Cardiac muscle cell (in vitro differentiated cells and primary cell): ENCODE measurements at places on chromosomes 1 and 21. TPM values are rescaled to one million over a fixed set of nuclear protein-coding genes. Genes with fewer than 3 reads are reported as not detected.

DNA sequence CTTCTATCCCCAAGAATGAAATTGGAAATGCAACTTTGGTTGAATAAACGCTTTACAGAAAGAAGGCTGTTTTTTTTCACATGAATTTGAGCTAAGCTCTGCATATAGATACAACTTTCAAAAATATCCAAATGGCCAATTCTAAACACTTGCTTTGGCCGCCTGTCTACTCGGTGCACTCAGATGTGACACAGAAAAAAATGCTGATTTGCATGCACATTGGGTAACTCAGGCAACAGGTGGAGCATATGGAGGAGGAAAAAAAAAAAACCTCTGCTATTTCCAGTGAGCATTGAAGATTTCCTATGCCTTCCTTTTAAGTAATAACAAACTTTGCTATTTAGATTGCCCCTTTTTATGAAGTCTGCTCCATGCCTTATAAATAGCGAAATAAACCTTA, 262.5 kb downstream of the GRIK1 start:
- H3K27ac ChIP-seq: no peak overlapping the region
- no peaks in the 10 kb centered on the region for H3K27me3 ChIP-seq
- H3K4me3 ChIP-seq: no peak overlapping the region
- DNase-seq: no peak

DNA sequence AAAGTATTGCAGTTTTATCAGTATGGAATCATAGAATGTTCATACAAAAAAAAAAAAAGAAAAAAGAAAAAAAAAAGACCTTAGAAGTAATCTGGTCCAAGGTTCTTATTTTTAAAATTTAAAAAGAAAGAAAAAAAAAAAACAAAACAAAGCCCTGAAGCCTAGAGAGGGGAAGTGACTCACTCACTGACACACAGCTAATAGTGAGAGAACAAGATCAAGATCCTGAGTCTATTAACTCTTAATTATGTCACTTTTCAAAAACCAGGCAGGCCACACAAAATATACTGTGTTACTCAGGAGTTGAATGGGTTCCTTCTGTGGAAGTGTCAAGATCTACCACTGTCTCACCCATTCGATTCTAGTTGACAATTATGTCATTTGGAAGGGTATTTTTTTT, 433.9 kb upstream of the DAB1 start:
- no peaks in the 10 kb centered on the region for H3K27me3 ChIP-seq
- DNase-seq: no peak
- no peak overlapping the region for H3K4me3 ChIP-seq
- H3K36me3 ChIP-seq: no peaks in the 10 kb centered on the region
- H3K27ac ChIP-seq: no peak overlapping the region

DNA sequence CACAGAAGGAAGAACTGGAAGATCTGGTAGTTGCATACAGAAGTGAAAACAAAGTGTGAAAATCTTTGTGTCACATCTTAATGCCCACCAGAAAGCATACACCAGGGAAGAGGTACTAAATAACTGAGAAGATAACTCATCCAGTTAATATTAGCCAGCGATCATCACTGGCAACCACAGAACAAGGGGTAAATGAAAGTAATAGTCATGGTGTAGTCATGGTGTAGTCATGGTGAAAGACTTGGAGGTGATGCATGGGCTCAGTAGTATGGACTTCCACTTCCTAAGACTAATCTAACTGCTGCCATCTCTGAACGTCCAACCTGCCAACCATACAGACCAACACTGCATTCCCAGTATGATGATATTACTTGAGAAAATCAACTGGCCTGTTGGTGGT, 481.2 kb upstream of the NR5A2 start:
- H3K27me3 ChIP-seq: no peaks in the 10 kb centered on the region
- DNase-seq: no peak
- no peak overlapping the region for H3K4me3 ChIP-seq

- peaks cover 49% of the 10 kb centered on the region for H3K4me1 ChIP-seq
- H3K27me3 ChIP-seq: no peaks in the 10 kb centered on the region
- peaks cover 2% of the 10 kb centered on the region for H3K36me3 ChIP-seq
- no peak overlapping the region for H3K4me3 ChIP-seq
Measured at GRCh38 chr1:41232305-41232704, 9.8 kb downstream of the SCMH1 start.

DNA sequence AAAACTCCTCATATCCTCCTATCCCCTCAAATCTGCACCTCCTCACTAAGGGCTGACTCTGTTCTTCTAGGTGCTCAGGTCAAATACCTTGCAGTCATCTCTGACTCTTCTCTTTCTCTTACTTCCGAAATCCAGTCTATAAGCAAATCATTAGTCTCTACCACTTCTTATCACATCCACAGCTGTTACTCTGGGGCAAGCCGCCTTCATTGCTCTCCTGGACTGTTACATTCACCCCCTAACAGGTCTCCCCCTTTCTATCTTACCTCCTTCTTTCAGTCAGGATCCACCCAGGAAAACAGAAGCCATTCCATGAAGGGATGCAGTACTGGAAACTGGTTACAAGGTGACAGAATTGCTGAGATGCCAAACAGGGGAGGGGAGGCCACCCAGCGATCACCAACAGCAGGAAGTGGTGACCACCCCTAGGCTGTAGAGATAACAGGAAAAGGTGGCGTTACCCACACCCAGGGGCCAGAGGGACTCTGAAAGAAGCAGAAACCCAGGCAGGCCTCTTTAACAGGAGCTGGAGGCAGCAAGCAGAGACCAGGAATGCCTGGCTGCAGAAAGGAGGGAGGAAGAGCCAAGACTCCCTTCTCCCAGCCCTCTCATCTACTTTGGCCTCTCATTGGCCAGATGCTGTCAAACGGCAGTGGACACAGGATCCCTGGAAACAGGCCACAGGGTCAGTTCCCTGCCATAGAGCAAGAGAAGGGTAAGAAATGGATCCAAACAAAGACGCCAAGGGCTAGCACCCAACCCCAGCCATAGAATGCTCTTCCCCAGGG, 55.5 kb upstream of the FOXO6 start:
- H3K27me3 ChIP-seq: no peaks in the 10 kb centered on the region
- no peak overlapping the region for H3K4me3 ChIP-seq
- peak; percentile 70 for DNase-seq
- H3K27ac ChIP-seq: peak overlapping the region; percentile 35
- H3K4me1 ChIP-seq: peaks cover 11% of the 10 kb centered on the region

DNA sequence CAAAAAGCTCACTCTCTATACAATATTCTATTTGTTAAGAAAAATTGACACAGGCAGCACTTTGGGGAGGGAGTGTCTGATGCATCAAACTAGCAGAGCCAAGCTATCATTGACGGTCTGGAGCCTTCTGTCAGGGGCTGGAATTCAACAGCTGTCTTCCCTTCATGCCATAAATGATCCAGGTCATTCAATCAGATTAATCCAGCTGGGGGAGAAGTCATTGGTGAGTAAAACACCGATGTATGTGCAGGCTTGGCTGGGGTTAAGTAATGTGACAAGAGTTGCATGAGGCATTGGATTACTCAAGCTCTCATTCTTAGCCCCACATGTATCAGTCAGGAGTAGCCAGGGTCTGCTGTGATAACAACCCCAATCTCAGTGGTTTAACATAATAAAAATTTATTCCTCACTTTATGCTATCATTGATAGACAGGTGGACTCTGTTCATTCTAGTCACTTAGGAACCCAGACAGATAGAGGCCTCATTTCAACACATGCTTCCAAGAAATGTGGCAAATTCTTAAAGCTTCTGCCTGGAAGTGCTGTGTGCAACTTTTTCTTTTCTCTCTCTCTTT, 118.1 kb upstream of the GADD45A start:
- H3K27me3 ChIP-seq: no peaks in the 10 kb centered on the region
- no peak overlapping the region for H3K27ac ChIP-seq
- H3K4me3 ChIP-seq: no peak overlapping the region
- H3K4me1 ChIP-seq: no peaks in the 10 kb centered on the region
- no peak for DNase-seq

DNA sequence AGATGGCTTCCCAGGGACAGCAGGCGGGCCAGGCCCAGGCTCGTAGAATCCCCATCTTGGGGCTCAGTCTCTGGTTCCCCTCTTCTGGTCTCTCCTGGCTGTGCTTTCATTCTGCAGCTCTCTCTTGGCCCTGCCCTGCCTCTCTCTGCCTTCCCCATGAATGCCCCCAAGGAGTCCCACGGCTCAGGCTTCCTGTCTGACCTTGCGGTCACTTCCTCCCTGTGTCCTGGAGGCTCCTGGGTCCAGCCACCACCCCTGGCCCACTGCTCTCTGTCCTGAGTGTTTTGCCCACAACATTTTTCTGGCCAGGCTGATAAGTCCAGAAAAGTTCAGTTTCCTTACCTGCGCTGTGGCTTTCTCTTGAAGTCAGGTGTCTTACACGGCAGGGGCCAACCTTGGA, 29.1 kb downstream of the PIGP start:
- H3K27ac ChIP-seq: no peak overlapping the region
- no peaks in the 10 kb centered on the region for H3K36me3 ChIP-seq
- no peak overlapping the region for H3K4me3 ChIP-seq
- no peak for DNase-seq
- no peaks in the 10 kb centered on the region for H3K27me3 ChIP-seq
- H3K4me1 ChIP-seq: no peaks in the 10 kb centered on the region

- no peak overlapping the region for H3K27ac ChIP-seq
- DNase-seq: no peak
- H3K27me3 ChIP-seq: no peaks in the 10 kb centered on the region
- no peaks in the 10 kb centered on the region for H3K36me3 ChIP-seq
Measured at GRCh38 chr21:21210552-21210951, 212.3 kb downstream of the NCAM2 start.

DNA sequence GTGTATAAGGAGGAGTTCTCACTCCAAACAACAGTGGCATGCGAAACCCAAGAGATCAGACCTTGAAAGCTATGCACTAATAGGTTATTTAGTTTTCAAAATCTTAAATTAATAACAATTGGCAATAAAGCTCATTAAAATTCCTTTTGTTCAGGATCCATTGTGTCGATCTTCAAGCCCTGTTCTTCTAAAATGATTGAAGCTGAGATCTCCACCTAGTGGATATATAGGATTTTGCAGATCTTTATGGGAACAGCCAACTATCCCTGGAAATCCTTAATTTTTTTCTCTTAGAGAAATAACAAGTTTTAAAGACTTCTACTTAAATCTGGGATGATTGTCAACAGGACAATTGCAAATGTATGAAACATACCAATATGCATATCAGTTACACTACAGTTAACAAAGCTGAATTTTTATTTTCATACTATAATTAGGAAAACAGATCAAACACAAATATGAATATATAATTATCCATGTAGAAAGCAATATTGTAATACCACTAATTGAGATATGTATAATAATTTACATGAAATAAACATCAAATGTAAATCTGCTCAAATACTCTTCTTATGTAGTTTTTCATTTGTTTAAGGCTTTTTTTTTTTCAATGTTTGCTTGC, 43.3 kb downstream of the LRRC53 start:
- H3K27ac ChIP-seq: no peak overlapping the region
- no peaks in the 10 kb centered on the region for H3K36me3 ChIP-seq
- no peaks in the 10 kb centered on the region for H3K27me3 ChIP-seq
- peaks cover 41% of the 10 kb centered on the region for H3K4me1 ChIP-seq
- no peak overlapping the region for H3K4me3 ChIP-seq
- peak; percentile 68 for DNase-seq

DNA sequence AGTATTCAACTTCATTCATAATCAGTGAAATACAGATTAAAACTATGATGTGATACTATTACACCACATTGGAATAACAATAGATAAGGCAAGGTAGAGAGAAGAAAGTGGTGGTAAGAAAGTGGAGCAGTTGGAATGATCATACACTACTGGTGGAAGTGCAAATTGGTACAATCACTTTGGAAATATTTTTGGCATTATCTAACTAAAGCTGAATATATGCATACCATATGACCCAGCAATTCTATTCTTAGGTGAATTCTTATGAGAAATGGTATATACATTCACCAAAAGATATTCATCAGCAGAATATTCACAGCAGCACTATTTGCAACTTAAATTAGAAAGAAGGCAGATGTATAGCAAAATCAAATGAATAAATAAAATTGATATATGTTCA, 21.4 kb upstream of the PTPRC start:
- no peaks in the 10 kb centered on the region for H3K36me3 ChIP-seq
- H3K27me3 ChIP-seq: no peaks in the 10 kb centered on the region
- no peaks in the 10 kb centered on the region for H3K4me1 ChIP-seq
- DNase-seq: no peak

DNA sequence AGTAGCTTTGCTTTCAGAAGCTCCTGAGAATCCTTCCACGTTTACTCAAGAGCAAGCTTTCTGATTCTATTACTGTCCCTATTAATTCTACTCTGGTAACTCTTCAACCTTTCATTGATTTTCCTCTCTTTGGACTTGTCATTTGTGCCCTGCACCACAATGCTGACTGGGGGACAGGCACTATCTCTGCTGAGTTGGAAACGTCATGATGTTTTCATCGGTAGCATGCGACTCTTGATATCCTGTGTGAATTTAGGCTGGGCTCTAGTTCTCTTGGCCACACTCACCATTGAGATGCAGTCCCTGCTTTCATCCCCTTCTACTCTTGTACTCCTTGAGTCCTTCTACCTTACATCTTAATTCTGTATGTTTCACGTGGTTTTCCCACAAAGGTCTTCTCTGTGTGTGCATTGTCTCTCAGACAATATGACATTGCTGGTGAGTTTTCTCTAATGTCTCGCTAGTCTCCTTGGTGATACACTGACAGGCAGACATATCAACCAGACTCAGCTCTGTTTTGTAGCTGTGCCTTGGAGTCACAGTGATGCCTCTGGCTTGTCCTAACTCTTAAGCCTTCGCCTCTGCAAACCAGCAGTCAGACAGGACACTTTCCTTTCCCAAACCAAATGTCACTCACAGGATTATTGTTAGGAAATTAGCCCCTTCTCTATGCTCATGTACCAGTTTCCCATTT, 223.6 kb upstream of the ADGRL2 start:
- DNase-seq: no peak
- peaks cover 38% of the 10 kb centered on the region for H3K4me1 ChIP-seq
- no peak overlapping the region for H3K4me3 ChIP-seq
- H3K27ac ChIP-seq: no peak overlapping the region

GRCh38 chr1:2936559-2937515, 84.4 kb upstream of the ACTRT2 start:
- H3K27me3 ChIP-seq: no peaks in the 10 kb centered on the region
- no peaks in the 10 kb centered on the region for H3K36me3 ChIP-seq
- no peak overlapping the region for H3K27ac ChIP-seq
- no peak for DNase-seq

Gene DISP1
- 6.4 and 10.4 TPM in 2 replicates for total RNA-seq

Gene ZC3H12A
- 8.8 and 14.0 TPM in 2 replicates for total RNA-seq

Gene CELA3A
- total RNA-seq: not detected in 2 replicates

Gene EXO1
- 3.5 and 5.8 TPM in 2 replicates for total RNA-seq

Gene SH2D5
- total RNA-seq: 0.98 and 1.9 TPM in 2 replicates

Gene MMEL1
- total RNA-seq: not detected in 2 replicates
